Mesendoderm (in vitro differentiated cells): ENCODE measurements at places on chromosomes 2 and 18.
A peak's percentile ranks its signal among the peaks of the same experiment; 100 is the strongest.

- no peak overlapping the region for H3K4me3 ChIP-seq
- no peaks in the 10 kb centered on the region for H3K27me3 ChIP-seq
- no peaks in the 10 kb centered on the region for H3K4me1 ChIP-seq
- DNase-seq, result peak; percentile 63
Observed at GRCh38 chr2:119011162-119011909, 69.3 kb downstream of the MARCO start.

DNA sequence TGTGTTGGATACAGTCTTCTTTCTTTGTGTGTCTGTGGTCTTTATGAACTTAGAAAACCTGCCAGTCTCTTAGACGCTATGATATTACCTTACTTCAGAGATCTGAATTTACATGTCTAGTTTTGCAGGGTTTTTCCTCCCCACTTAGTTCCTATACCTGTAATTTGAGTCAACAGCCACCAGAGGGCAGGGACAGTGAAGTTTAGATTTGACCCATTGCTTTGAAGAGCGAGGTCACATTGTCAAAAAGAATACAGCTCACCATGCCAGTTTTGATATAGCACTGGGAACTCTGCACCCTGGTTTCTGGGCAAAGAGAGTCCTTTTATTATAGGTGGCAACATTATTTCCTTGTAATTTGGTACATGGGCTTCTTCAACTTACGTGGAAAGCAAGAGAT, 102.3 kb downstream of the MAPK4 start:
- no peak overlapping the region for H3K4me3 ChIP-seq
- no peaks in the 10 kb centered on the region for H3K36me3 ChIP-seq
- H3K4me1 ChIP-seq, result peaks cover 2% of the 10 kb centered on the region
- peak; percentile 58 for DNase-seq
- no peak overlapping the region for H3K27ac ChIP-seq
- no peaks in the 10 kb centered on the region for H3K27me3 ChIP-seq

- peaks cover 6% of the 10 kb centered on the region for H3K4me1 ChIP-seq
- peak; percentile 57 for DNase-seq
- no peaks in the 10 kb centered on the region for H3K27me3 ChIP-seq
- H3K27ac ChIP-seq, result no peak overlapping the region
- no peaks in the 10 kb centered on the region for H3K36me3 ChIP-seq
- no peak overlapping the region for H3K4me3 ChIP-seq
Observed at GRCh38 chr18:5600378-5601071, 56.7 kb upstream of the EPB41L3 start.

DNA sequence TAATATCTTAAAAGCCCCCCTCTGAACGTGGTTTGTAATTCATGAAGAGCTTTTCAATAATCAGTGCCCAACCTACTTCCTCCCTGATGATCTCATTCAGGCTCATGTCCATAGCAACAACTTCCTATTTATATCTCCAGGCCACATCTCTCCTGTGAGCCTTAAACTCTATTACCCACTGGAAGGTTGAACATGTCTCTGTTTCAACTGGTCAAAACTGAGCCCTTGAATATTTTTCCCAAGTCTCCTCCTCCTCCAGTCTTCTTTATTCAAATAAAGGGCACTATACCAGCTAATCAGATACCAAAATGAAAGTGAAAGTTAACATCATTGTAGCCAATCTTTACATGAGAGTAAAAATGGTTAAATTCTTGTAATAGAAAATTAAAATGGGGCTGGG, 63.7 kb upstream of the ITGA4 start:
- H3K4me1 ChIP-seq, result no peaks in the 10 kb centered on the region
- peak; percentile 29 for DNase-seq
- no peak overlapping the region for H3K27ac ChIP-seq

DNA sequence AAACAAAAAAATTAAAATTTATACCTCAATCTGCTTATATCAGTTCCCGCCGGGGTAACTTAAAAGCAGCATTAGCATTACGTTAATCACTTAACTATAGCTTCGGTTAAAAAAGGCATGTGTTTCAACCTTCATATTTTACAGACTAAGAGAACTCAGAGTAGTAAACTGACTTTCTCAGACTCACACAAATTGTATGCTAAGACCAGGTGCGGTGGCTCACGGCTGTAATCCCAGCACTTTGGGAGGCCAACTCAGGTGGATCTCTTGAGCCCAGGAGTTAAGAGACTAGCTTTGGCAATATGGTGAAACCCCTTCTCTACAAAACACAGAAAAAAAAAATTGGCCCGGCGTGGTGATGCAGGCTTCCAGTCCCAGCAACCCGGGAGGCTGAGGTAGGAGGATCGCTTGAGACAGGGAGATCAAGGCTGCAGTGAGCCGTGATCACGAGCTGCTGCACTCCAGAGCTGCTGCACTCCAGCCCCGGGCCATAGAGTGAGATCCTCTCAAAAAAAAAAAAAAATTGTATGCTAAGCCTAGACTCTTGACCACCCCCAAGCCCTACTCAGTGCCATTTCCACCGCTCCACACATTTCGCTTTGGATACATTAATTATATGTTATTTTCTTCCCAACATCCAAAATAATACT, 2.4 kb downstream of the HNRNPLL start:
- H3K36me3 ChIP-seq, result no peaks in the 10 kb centered on the region
- H3K27ac ChIP-seq, result no peak overlapping the region
- peak; percentile 50 for DNase-seq
- no peaks in the 10 kb centered on the region for H3K4me1 ChIP-seq

DNA sequence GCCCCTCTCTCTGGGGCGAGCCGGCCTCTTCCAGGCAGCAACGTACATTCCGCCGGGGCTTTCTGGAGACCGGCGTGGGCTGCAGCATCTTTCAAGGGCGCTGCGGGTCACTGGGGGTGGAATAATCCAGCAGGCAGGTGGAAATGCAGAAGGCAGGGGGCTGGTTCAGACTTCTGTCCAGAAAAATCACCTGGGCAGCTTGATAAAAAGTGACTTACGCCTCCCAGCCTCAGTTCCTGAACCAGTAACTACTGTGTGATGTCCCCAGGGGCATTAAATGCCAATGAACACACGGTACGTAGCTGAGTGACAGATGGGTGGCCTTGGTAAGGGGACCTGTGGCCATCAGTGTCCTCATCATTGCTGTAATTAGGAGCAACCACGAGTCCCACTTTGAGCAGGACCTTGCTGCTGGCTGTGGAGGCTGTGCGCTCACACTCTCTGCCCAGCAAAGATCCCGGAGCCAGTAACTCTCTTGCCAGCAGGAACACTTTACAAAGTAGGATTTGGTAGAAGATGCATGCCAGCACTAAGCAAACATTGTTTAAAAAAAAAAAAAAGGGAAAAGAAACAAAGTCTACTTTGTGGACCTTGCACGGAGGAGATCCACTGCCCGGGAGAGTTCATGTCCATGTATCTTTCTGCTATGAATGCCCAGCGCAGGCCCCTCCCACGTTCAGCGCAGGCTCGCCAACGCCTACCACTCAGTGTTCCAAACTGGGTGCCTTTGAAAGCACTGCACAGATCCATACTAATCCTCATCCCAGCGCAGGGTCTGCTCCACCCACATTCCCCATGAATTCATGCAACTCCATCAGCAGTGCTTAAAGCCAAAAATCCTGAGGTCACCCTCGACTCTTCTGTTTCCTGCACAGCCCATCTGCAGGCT, 177.3 kb downstream of the HDAC4 start:
- H3K27ac ChIP-seq, result no peak overlapping the region
- no peaks in the 10 kb centered on the region for H3K36me3 ChIP-seq
- H3K4me3 ChIP-seq, result no peak overlapping the region
- H3K4me1 ChIP-seq, result peaks cover 8% of the 10 kb centered on the region
- no peak for DNase-seq

DNA sequence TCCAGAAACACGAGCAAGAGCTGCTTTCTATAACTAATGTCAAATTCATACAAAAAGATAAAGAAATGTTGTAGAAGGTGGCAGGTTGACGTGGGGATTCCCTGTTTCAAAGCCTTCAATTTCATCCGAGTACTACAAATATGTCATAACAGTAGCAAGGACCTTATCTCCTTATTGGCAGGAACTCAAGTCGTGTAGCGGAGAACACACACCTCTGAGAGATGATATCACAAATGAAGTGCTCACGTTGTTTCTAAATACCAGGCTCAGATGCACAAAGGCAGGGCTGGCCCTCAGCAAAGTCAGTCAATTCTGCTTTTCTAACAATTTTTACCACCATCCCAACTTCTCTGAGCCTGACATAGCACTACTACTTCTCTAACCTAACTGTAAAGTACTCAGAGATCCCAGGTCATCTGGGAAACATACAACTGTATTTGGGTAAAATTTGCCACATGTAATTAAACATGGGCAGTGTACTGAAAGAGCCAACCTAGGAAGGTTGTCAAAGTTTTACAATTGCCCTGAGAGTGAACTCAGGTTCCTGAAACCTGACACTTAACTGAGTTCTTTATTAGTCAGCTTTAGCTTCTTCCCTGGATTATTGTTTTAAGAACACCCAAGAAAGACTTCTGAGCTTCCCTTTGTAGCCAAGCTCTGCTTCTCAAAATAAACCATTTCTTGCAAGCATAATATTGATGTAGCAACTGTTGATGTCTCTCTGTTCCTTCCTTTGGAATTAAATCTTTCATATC, 813.7 kb upstream of the ACVR2A start:
- H3K4me1 ChIP-seq, result no peaks in the 10 kb centered on the region
- H3K27ac ChIP-seq, result no peak overlapping the region
- no peaks in the 10 kb centered on the region for H3K27me3 ChIP-seq
- no peak overlapping the region for H3K4me3 ChIP-seq
- H3K36me3 ChIP-seq, result no peaks in the 10 kb centered on the region

GRCh38 chr2:12552092-12552491, 164.6 kb upstream of the TRIB2 start:
- no peaks in the 10 kb centered on the region for H3K36me3 ChIP-seq
- no peaks in the 10 kb centered on the region for H3K27me3 ChIP-seq
- no peak for DNase-seq
- H3K4me3 ChIP-seq, result no peak overlapping the region

- DNase-seq, result no peak
- H3K4me3 ChIP-seq, result no peak overlapping the region
- H3K27me3 ChIP-seq, result no peaks in the 10 kb centered on the region
- H3K36me3 ChIP-seq, result no peaks in the 10 kb centered on the region
- no peaks in the 10 kb centered on the region for H3K4me1 ChIP-seq
Observed at GRCh38 chr2:148375214-148375613, 269.3 kb upstream of the EPC2 start.

DNA sequence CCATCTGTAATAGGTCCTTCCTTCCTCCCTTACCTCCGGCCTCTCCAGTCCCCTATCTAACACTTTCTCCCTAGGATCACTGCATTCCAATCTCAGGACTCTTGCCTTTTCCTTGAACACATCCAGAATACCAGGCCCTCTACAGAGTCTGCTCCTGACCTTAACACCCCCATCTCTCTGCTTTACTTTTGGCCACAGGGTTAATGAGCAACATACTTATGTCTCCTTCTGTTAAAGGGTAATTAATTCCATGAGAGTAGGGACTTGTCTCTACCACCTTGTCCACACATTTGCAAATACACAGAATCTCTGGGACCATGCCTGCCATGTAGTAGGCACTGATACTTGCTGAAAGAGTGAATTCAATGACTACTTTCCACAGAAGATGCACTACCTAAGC, 94.9 kb downstream of the COBLL1 start:
- H3K27me3 ChIP-seq, result no peaks in the 10 kb centered on the region
- H3K27ac ChIP-seq, result no peak overlapping the region
- peak; percentile 69 for DNase-seq
- no peak overlapping the region for H3K4me3 ChIP-seq
- no peaks in the 10 kb centered on the region for H3K36me3 ChIP-seq
- peaks cover 1% of the 10 kb centered on the region for H3K4me1 ChIP-seq

DNA sequence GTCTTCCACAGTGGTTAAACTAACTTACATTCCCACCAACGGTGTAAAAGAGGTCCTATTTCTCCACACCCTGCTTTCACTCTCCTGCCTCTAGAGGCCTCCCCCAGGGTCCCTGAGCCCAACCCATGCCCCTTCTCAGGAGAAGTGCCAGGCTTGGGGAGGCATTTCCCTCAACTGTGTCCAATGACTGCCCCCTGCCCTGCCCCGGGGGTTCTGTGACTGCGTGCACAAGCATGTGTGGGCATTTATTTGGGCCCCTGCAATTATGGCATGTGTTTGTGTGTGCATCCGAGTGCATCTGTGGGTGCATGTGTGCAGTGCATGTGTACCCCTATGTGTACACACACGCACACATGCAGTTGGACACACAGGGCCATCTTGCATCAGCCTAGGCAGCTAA, 57.3 kb downstream of the INHBB start:
- H3K27me3 ChIP-seq, result no peaks in the 10 kb centered on the region
- H3K4me3 ChIP-seq, result no peak overlapping the region
- no peak overlapping the region for H3K27ac ChIP-seq
- no peak for DNase-seq
- H3K36me3 ChIP-seq, result no peaks in the 10 kb centered on the region
